ENCODE measurements at places on chromosomes 1 and 21.
A peak's percentile ranks its signal among the peaks of the same experiment; 100 is the strongest.

- DNase-seq, result peak; percentile 75
Measured at GRCh38 chr1:3352952-3353331, 101.5 kb upstream of the ARHGEF16 start.

GRCh38 chr1:194570476-194570875 is 1384.1 kb upstream of the B3GALT2 start:
- DNase-seq, result no peak

DNA sequence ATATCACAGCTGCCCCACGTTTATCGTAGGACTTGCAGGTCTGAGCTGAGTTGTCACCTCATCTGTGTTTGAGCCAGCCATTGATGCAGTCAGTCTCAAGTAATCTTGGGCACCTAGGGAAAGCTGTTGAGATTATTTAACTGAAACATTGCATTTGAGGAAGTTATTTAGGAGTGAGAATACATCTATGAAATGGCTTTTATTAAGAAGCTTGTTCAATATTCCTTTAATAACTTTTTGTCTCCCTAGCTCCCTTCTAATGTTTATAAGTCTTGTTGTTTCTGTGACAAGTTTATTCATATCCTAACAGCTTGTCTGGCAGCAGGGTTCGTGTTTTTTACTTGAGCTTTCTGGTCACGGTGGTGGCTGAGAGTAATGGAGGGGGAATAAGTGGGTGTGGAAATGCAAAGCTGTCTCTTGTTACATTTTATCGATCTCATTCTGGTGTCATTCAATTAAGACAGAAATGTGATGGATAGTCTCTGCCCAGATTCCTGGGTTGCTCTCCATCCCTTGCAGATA is 555.9 kb downstream of the USP25 start:
- no peak for DNase-seq

DNA sequence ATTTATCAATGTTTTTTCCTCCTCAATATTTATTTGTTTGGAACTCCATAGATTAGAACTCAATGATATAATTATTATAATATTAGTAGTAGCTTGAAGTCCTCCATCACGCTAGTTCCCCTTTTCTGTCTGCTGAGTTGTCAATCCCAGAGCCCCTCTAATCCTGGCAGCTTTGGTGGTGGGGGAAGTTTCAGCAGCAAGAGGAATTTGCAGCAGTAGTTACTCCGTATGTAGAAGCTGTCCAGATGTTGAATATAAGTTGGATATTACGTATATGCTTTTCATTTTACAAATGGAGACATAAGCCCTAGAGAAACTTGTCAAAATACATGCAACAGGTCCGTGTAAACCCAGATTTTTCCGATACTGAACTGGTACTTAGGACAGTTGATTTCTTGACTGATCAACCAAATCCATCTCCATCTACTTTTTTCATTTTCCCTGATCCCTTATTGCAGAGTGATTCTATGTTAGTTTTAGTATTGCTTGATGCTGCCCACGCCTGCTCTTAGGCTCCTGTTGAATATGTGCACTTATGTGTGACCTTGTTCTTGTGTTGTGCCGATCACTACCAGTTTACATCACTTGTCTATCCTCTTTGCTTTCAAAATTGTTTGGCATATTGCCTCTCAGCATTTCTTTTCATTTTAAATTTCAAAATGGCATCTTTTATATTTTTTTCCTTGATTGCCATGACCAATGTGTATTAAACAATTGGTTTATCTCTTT is 28.1 kb downstream of the SMAP2 start:
- DNase-seq, result no peak

DNA sequence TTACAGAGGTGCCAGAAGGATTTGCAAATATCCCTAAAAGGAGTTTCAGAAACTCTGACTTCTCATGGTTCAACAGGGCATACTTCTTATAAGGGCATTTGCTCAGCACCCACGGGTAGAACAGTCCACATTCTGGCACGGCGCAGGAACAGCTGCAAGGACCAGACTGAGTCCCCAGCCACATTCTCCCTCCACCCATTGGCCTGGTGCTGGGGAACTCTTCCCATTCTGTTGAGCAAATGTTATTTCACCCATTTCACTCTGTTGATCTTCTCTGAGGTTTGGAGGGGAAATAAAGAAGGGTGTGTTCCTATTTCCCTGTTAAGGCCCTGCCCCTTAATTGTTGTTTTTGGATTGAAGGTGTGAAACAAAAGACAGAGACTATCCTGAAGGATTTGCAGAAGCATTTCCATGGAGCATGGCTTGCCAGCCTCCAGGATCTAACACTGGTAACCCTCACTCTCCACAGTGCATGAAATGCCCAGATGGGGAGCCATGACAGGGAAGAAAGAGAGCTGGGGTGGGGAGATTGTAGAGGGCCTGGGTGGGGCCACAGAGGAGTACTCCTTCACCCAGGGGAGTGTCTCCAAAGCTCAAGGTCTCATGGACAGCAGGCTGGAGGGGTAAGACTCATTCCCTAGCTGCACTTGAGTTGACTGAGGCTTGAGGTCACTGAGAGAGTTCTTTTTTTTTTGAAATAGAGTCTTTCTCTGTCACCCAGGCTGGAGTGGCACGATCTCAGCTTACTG is 35.0 kb downstream of the INAVA start:
- DNase-seq, result no peak

DNA sequence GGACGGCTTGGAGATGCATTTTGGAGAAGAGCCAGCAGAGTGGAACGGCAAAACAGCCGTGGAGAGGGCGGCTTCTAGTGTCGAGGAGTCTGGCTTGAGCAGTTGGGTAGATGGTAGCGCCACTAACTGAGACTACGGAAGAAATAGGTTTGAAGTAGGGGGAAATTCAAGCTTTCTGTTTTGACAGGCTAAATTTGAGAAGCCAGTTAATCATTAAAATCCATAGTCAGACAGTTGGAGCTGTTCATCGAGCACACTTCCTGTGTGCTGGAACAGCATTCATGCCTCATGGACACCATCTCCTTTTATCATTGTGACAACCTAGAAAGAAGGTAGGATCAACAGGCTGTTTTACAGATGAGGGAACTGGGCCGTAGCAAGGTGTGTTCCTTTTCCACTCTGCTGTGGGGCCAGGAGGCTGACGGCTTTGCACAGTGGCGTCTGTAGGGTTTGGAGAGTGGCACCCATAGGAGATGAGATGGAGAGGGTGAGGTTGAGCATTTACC is 3.4 kb upstream of the PKLR start:
- no peak for DNase-seq

DNA sequence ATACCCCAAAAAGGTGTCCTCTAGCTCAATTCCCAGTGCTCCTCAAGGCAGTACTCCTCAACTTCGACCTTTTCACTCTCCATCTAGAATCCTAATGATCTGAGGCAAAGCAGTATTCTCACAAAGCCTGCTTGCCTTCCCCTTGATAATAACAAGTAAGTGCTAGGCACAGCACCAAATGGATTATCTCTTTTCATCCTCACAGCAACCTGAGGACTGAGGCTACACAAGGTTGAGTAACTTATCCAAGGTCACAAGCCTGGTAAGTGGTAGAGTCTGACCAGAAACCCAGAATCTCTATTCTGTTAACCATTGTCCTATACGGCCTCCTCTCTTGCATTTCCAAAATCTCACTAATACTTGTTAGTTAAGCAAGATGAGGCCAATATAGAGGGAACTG is 5.1 kb downstream of the SYDE2 start:
- DNase-seq, result no peak

- no peak for DNase-seq
Measured at GRCh38 chr1:160858507-160858906, 4.2 kb downstream of the CD244 start.
